ENCODE measurements at places on chromosomes 6 and 20. TPM values are rescaled to one million over a fixed set of nuclear protein-coding genes. Genes with fewer than 3 reads are reported as not detected.

DNA sequence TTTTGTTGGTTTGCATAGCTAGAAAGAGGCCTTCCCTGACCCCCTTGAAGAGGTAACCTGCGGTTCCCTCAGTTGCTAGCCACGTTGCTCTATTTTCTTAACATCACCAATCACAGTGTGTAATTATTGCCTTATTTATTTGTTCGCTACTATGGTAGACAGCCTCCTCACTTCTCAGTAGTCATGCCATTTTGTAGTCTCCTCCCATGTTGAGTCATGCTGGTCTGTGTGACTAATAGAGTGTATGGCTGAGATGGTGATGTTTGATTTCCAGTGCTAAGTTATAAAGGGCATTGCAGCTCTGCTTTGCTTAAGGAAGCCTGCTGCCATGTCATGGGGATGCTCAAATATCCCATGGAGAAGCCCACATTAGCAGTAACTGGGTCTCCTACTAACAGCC lies 236.6 kb upstream of the CHD6 start:
- DNase-seq, result no peak

- no peak for DNase-seq
Measured at GRCh38 chr6:89574910-89575561, 63.5 kb downstream of the LYRM2 start.

GRCh38 chr6:73969971-73970970 lies 274.3 kb downstream of the CD109 start:
- no peak for DNase-seq

DNA sequence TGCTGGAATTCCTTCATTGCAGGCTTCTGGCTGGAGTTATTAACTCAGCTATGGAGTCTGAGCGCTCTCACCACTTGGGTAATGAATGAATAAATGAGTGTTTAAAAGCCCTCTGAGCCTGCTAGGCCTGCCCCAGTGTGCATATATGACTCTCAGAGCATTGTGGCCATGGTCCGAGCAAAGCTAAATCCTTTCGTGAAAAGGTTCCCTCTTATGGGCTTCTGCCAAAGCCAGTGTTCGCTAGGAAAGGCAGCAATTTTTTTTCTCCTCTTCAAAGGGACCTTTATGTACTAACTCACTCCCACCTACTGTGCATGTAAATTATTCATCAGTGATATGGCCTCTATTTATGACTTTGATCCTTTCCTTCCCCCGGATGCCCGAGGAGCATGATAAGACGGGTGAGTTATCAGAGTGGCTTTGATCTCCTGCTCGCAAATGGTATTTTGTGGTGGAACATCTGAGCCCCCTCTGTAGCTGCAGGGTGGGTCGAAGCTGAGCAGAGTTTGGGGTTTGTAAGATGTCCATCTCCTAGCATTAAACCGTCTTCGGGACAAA lies 88.6 kb downstream of the LINC00237 start:
- DNase-seq, result no peak

- peak; percentile 71 for DNase-seq
Measured at GRCh38 chr6:148952147-148953035, 205.6 kb downstream of the UST start.

- DNase-seq, result no peak
Measured at GRCh38 chr6:149075616-149076354, 241.7 kb upstream of the TAB2 start.

GRCh38 chr6:169238766-169239165 lies 14.9 kb downstream of the THBS2 start:
- DNase-seq, result no peak

DNA sequence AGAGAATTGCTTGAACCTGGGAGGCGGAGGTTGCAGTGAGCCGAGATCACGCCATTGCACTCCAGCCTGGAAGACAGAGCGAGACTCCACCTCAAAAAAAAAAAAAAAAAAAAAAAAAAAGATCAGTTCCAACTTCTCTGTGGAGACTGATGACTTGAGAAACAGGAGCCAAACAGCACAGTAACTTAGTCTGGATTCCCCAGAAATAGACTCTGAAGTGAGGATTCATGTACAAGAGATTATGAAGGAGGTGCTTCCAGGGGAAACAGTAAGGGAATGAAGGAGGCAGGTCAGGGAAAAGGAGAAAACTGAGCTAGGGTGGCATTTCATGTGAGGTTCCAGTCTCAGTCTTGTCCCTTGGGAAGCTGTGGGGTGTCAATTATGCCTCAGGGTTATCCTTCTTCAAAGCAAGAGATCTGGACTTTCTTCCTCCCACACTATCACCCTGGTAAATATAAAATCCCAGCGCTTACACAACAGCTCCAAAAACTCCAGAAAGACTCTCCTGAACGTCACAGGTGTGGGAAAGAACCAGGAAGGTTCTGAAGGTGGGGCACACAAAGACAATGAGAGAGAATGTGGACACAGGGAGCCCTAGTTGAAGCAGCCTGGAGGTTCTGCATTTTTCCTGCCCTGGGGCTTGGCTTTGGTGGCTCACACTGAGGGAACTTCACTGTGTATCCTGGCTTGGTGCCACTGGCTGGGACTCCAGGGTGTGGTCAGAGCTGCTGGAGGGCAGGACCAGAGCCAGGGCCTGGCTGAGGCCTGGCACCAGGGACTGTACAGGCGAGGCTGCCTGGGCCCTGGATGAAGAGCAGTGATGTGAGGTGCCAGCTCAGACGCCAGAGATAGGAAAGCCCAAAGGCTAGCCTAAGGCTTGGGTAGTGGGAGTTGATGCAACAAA lies 46.8 kb downstream of the PCNA start:
- peak; percentile 97 for DNase-seq

DNA sequence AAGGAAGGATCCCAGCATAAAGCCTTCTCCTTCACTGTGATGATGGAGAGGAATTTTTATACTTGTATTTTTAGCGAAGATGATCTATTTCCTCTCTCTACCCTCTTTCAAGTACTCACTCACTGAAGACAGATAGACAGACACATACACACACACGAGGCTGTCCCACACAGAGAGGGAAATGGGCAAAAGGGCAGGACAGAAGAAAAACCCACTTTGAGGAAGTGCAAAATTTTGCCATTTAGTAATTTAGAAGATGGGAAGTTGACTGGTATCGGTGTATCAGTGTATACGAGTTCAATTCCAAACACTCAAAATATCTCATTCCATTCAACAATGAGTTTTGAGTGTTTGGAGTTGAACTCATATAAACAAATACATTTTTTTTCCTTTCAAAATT lies 30.9 kb downstream of the HEBP2 start:
- no peak for DNase-seq

GRCh38 chr6:34146801-34147592 lies 1.1 kb upstream of the GRM4 start:
- DNase-seq, result no peak

DNA sequence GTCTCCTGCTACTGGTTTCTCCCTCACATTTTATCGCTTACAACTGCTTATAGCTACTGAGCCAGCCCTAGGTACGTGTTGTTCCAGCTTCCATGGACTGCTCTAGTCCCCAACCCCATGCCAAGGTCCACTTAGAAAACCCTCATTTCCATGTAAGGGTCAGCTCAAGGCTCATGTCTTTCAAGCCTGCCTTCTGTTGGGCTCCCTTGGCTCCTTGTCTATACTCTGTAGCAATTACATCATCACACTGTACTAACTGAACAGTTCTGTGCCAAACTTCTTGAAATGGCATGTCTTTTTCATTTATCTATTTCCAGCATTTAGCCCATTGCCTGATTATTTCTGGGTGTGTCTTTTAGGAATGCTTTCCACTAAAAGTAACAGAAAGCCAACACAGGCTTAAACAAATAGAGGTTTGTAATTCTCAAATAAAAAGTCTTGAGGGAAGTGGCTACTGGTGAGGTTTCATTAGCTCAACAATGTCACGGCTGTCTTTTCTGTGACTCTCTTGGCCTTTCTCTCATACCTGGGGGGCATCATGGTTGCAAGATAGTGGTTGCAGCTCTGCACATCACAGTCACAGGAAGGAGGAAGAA lies 317.6 kb downstream of the TPBG start:
- no peak for DNase-seq

DNA sequence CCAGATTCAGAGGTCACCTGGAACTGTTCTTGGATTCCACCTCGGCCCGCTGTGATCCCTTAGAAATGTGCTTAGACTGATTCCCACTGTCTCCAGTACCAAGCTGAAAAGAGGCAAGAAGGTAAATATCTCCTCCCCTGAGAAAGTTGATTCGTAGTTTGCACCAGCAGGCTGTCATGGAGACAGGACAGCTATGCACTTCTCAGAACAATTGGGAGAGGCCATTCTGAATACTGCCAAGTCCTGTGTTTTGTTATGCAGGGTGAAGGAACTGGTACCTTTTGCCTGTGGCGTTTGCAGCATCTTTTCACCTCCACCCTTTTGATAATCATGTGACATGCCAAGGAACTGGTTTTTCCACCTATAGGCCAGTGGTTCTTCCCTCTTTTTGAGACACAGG lies 58.2 kb upstream of the RNGTT start:
- DNase-seq, result no peak

GRCh38 chr6:91719414-91719813 lies 1132.5 kb upstream of the MAP3K7 start:
- no peak for DNase-seq

Gene WFDC8
- total RNA-seq, result not detected

Gene RNF182
- not detected for total RNA-seq

Gene PDE10A
- total RNA-seq, result 3.5 TPM

Gene WFDC5
- total RNA-seq, result not detected

Gene ITPA
- total RNA-seq, result 40.3 TPM

Gene NFKBIL1
- 51.9 TPM for total RNA-seq

Gene VGLL2
- total RNA-seq, result not detected

Gene MAS1
- not detected for total RNA-seq

Gene GTF2H4
- 6.4 TPM for total RNA-seq

Gene PTK6
- total RNA-seq, result 12.5 TPM
